Progenitor cell of endocrine pancreas (in vitro differentiated cells): ENCODE measurements at places on chromosomes 5 and 9.

GRCh38 chr5:16812911-16813310 is 123.2 kb downstream of the MYO10 start:
- no peak for DNase-seq

- peak; percentile 52 for DNase-seq
Observed at GRCh38 chr5:172833686-172834414, at the start of gene ERGIC1. ERGIC1 (plus strand) TSS chr5:172834251; CDS start chr5:172834414, 163 bp downstream.

DNA sequence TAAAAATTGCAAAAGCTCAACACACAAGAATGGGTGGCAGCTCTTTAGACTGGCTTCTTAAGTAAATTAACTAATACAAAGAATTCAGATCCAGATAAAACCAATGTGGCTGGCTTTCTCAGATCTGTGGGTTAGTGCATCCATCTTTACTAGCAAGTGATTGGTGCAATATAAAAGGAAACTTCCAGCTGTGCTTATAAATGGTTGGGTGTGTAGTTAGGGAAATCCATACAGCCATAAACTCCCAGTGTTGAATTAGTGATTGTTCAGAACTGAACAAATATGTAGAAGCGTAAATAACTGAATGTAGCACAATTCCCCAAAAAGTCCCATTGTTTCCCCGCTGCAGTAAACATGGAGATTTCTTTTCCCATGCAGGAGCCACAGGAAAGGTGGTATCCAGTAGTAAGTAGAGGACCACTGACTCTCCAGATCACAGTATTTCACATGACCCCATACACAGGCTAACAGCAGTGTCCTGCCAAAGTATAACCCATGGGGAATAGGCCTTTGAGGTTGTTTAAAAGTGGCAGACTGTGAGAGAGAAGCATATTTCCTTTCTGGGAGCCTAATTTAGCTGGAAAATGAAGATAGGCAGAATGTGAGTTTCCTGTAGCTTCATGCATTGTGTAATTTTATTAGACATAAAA is 173.1 kb upstream of the SLC12A2 start:
- DNase-seq: no peak

- no peak for DNase-seq
Observed at GRCh38 chr9:120564589-120564988, 15.4 kb downstream of the CDK5RAP2 start.
